ENCODE measurements at places on chromosomes 3 and 15.

GRCh38 chr15:91289324-91289723 lies 189.3 kb downstream of the SV2B start:
- DNase-seq: no peak

GRCh38 chr3:10437995-10438901 lies 67.1 kb downstream of the ATP2B2 start:
- DNase-seq: no peak

- DNase-seq: no peak
Measured at GRCh38 chr3:59802045-59802444, 752.2 kb upstream of the CFAP20DC start.

GRCh38 chr15:80791004-80791403 lies 11.8 kb downstream of the CEMIP start:
- DNase-seq: no peak

GRCh38 chr3:57078635-57079473 lies 18.4 kb downstream of the SPATA12 start:
- peak; percentile 71 for DNase-seq

Measured in LoVo (cell line).